ENCODE measurements at places on chromosomes 13 and 19.
A peak's percentile ranks its signal among the peaks of the same experiment; 100 is the strongest.

GRCh38 chr13:86840250-86841191, 830.6 kb upstream of the SLITRK5 start:
- DNase-seq = no peak

- DNase-seq = no peak
Measured at GRCh38 chr13:86383561-86383960, 584.3 kb upstream of the SLITRK6 start.

- no peak for DNase-seq
Measured at GRCh38 chr13:36601186-36601585, 72.6 kb upstream of the SERTM1 start.

DNA sequence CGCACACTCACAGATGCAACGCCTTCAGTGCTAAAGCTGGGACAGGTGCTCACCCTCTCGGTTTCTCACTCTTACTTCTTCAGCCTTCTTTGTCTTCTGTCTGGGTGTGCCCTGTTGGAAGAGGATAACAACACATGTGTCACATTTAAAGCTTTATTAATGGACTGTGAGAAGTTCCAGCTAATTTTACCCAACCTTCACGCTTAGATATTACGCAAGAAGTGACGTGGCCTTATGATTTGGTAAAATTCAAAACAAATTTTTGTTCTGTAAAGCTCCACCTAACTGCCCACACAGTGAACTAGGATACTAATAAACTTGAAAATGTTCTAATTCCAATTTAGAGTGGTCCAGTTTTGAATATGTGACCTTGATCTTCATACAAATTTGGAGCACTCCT, 66.7 kb upstream of the LRCH1 start:
- no peak for DNase-seq

DNA sequence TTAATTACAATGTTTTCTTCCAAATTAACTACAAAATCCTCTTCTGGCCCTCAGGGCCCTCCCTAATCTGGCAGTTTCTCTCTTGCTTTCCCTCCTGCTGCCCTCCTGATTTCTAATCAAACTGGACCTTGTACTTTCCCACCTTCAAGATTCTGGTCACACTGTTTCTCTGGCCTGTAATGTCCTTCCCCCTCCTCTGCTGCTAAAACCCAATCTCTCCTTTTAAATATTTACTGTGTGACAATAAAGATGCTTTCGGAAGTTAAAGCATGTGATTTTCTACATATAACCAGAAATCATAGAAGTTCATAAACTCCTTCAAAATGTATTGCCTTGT, 14.1 kb upstream of the HMGB1 start:
- DNase-seq = no peak

- no peak for DNase-seq
Measured at GRCh38 chr13:50643060-50643459, 200.4 kb downstream of the DLEU7 start.

DNA sequence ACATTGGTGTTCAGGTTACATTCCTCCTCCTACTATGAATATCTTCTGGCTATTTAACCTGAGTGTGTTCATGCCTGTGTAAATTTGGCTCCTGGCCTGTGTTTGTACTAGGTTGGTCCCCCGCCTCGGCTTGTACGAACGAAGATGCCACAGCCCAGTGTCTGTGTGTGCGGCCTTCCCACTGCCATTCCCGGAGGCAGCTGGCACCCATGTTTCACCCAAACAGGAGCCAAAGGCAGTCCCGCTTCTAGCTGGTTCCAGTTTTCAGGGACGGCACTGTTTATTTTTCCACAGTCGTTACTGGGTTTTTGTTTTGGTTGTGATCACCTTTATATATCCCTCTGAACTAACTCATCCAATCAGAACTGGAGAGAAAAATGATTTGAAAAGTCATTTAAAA, 102.5 kb upstream of the ZNF536 start:
- DNase-seq = no peak

DNA sequence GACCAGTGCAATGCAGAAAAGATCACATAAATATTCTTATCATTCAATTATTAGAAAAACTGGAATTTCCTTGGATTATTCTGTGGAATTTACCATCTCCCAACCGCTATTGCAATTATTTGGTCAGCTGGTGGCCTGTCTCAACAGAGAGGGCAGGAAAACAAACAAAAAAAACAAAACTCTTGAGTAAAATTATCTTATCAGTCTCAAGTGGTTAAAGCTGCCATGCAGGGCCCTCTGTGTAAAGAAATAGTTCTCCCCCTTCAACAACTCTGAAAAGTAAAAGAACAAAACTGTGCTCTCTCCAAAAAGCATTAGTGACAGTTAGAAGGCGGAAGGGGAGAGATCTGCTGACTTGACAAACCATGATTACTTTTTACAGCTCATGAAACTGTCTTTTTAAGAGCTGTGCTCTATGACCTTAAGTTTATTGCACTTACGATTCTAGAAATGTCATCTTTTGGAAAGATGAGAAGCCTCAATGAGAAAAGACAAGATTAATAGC, 152.3 kb downstream of the DLEU7 start:
- no peak for DNase-seq

- no peak for DNase-seq
Measured at GRCh38 chr13:113061796-113062425, 43.7 kb upstream of the F7 start.

DNA sequence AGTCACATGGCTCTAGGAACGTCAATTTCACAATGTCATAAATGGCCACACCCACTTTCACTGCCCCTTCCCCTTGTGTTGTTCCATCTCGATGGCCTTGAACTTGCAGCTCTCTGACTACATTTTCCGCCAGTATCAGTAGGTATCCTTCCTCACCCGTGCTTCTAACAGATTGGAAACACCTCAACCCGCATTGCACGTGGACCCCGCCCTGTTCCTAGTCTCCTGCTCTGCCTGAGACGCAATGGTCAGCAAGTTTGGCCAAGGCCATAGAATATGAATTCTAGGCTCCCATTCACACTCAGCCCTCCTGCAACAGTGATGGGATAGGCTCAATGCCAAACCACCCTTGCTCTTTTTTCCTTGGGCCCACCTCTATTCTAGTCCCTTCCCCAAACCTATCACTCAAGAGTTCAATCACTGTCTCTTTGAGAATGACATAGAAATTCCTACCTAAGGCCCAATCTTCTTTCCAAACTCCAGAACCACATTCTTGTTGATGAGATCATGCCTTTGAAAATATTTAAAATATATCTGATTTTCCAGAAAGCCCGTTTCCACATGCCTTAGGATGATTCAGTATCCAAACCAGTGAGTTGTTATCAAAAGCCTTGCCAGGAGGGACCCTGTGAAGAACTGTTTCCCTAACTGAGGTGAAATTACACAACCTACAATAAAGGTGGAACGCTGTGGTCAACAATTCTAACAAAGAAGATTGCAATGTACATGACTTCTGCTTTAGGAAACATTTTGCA, 334.6 kb downstream of the MYO16 start:
- DNase-seq = peak; percentile 11

GRCh38 chr13:33158816-33159215, 126.7 kb downstream of the STARD13 start:
- DNase-seq = no peak

GRCh38 chr19:37218592-37218935, 550 bp downstream of the ZNF383 start:
- peak; percentile 20 for DNase-seq

DNA sequence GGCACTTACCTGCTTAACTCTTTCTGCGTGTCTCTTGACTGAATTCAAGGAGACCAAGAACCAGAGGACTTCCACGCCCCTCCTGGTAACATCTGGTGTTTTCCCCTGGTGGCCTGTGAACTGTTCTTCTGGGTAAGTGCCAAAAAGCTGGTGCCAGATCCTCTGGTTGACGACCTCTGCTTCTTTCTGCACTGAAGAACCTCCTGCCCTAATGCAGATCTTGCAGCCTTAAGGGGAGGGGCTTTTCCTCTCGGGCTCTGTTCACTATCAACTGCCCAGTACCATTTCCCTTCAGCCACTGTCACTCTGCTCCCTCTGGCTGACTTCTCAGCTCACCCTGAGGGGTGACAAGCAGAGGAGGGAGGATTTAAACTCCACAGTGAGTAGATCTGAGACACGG, 6.1 kb upstream of the ERVV-1 start:
- DNase-seq = no peak

GRCh38 chr13:65460136-65460535, 1770.0 kb downstream of the PCDH9 start:
- DNase-seq = no peak

DNA sequence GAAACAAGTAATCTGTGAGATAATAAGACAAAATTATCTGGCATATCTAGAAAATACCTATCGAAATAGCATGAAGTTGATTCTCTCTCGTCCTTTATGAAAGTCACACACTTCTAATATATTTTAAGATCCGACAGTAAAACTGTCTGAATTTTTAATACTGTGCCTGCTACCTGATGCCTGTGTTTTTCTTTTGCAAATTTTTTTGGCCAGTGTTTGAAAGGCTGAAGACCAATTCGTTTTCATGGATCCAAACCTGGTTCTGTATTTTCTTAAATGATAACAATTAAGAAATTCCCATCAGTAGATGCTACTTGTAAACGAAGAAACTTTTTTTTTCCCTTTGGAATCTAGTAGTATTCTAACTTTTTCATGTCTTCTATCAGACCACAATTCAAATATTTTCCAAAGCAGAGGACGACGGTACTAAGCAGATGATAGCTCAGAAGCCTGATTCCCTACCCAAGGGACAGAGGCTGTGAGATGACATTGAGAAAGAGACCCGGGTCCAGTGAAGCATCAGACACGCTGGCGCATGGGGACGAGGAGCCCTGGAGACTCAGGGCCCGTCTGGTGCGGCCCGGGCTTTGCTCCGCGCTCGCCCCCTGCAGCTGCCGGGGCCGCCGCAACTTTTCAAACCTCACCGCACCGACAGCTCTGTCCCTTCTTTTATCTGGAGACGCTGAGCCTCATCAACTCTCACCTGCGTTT, 49.5 kb upstream of the PABPC3 start:
- no peak for DNase-seq

- no peak for DNase-seq
Measured at GRCh38 chr19:34418300-34418699, 9.9 kb upstream of the UBA2 start.

DNA sequence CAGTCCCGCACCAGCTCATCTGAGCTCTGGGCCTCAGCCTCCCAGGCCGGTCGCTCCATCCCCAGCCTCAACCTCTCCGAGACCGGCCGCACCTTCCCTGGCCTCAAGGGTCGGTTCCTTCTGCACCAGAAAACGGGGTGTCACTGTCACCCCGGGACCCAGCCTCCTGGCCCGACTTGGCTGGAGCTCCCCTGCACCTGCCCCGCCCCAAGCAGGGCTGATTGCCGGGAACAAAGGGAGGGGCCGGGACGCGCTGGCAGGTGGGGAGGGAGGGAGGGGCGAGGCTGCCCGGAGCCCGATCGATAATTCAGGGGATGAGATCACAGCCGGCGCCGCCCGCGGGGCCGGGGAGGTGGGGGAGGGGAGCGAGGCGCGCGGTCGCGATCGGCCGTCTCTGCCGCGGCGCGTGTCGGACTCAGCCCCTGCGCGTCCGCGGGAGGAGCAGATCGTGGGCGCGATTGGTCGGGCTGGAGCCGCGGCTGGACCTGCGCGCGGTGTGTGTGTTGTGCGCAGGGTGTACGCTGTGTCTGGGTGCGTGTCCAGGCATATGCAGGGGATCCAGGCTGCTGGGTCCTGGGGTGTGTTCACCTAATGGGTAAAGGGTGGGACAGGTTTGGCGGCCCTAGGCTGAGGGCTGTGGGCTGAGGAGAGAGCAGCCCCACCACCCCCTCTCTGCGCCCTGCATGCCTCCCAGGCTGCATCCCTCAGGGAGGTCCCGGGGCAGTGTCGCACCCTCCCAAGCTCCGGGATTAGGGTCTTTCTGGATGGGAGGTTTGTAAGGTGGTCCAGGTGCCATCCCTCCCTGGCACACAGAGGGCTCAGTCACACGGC, 1.1 kb upstream of the SHC2 start:
- no peak for DNase-seq

GRCh38 chr13:79258489-79258888, 147.6 kb downstream of the RBM26 start:
- DNase-seq = no peak

DNA sequence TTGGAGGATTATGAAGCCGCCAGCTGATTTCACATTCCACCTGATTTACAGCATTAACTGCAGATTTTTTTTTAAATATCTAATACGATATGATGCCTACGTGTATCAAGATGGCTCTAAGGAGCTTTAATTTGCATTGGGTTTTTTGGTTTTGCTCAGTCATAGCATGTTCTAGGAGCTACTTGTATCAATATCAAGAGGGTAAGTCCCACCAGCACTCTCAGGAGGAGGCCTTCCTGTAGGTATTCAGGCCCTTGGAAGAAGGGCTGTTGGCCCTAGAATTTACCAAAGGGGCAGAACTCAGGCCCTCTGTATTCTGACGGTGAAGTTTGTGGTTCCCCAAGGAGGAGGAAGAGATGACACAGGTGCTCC, 97.2 kb upstream of the IPO5 start:
- no peak for DNase-seq

GRCh38 chr13:69202996-69203395, 904.6 kb upstream of the ATXN8OS start:
- no peak for DNase-seq

DNA sequence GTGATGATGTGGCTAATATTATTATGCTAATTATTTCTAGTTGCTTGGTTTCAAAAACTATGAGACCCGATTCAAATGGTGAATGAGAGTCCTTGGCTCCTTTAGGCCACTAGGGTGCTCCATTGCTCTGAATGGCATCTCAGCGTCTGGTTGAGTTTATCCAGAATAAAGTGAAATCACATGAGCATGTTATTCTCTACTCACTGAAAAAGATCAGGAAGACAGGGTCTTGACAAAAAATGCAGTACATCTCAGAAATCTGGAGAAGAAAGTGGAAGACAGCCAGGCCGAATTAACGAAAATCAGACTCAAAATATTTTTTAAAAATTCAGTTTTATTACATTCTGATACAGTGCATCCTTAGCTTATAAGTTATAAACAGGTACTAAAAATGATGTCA, 516.2 kb downstream of the MYO16 start:
- peak; percentile 40 for DNase-seq

GRCh38 chr19:4043401-4043800, 23.3 kb downstream of the ZBTB7A start:
- no peak for DNase-seq

DNA sequence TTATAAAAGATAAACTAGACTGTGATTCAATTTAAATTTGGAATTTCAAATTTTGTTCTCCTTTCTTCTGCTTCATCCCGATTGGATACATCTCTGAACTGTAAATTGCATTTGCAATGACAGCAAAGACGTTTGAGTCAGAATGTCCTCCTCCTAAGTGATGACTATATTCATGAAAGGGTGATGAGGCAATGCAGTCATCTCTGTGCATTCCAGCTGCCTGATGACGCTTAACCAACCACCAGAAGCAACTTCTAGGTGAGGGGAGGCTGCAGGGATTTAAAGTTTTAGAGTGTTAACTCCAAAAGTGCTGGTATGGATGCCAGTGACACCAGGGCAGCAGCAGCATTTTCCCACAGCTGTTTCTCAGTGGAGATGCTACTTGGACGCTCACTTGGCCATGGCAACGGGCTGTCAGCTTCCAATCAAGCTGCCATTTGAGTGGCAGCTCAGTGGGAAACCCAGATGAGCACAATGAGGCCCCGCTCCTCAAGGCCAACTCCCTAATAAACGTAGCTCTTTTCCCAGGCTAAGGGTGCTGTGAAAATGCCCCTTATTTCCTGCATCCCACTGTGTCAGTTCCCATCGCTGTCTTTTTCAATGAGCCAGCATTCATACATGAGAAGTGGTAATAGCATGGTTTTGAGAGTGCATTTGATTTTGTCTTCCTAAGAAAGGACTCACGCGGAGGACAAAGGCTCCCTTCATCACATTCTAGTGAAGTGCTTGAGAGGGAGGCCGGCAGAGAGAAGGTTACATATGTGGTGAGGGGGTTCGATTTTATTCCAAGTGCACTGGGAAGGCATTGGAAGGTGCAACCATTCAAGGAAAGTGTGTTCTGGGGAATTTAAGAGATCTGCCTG, 45.2 kb upstream of the AMER2 start:
- no peak for DNase-seq

GRCh38 chr13:42569576-42570344, 4.2 kb upstream of the TNFSF11 start:
- no peak for DNase-seq
